GM12878 (cell line): ENCODE measurements at places on chromosomes 4 and X. TPM values are rescaled to one million over a fixed set of nuclear protein-coding genes. Genes with fewer than 3 reads are reported as not detected.

CNGA1 gene
- 3.9 and 4.7 TPM in 2 replicates for polyA plus RNA-seq

GRCh38 chr4:120801137-120801758 lies 121.3 kb downstream of the PRDM5 start:
- H3K4me3 ChIP-seq, result no peak overlapping the region
- DNase-seq, result no peak
- no peaks in the 10 kb centered on the region for H3K27me3 ChIP-seq
- no peaks in the 10 kb centered on the region for H3K4me1 ChIP-seq

- H3K36me3 ChIP-seq, result no peaks in the 10 kb centered on the region
- H3K27me3 ChIP-seq, result no peaks in the 10 kb centered on the region
- H3K4me3 ChIP-seq, result no peak overlapping the region
- DNase-seq, result no peak
- H3K27ac ChIP-seq, result no peak overlapping the region
- 0 out of 2 replicates have a peak, but pooled peaks cover 1% of the 10 kb centered on the region for H3K4me1 ChIP-seq
These were observed 15.2 kb downstream of the GAB1 start for GRCh38 chr4:143351774-143352451.

- H3K27ac ChIP-seq, result no peak overlapping the region
- H3K27me3 ChIP-seq, result no peaks in the 10 kb centered on the region
- H3K4me1 ChIP-seq, result no peaks in the 10 kb centered on the region
- H3K36me3 ChIP-seq, result no peaks in the 10 kb centered on the region
- no peak overlapping the region for H3K4me3 ChIP-seq
These were observed 1.4 kb downstream of the HGFAC start for GRCh38 chr4:3442959-3443749.

- DNase-seq, result no peak
- H3K27me3 ChIP-seq, result no peaks in the 10 kb centered on the region
- no peak overlapping the region for H3K4me3 ChIP-seq
- no peaks in the 10 kb centered on the region for H3K4me1 ChIP-seq
These were observed 384.8 kb downstream of the FAM133A start for GRCh38 chrX:94058728-94059382.

- DNase-seq, result no peak
- H3K36me3 ChIP-seq, result no peaks in the 10 kb centered on the region
- no peak overlapping the region for H3K27ac ChIP-seq
- no peak overlapping the region for H3K4me3 ChIP-seq
These were observed 81.9 kb downstream of the FHDC1 start for GRCh38 chr4:153018031-153018430.

GRCh38 chr4:126435491-126435890 lies 1120.7 kb downstream of the FAT4 start:
- no peak for DNase-seq
- no peak overlapping the region for H3K27ac ChIP-seq
- H3K4me3 ChIP-seq, result no peak overlapping the region
- no peaks in the 10 kb centered on the region for H3K27me3 ChIP-seq

GRCh38 chr4:125011646-125012045 lies 299.1 kb upstream of the ANKRD50 start:
- no peaks in the 10 kb centered on the region for H3K27me3 ChIP-seq
- no peaks in the 10 kb centered on the region for H3K4me1 ChIP-seq
- no peak for DNase-seq
- H3K27ac ChIP-seq, result no peak overlapping the region
